ENCODE measurements at places on chromosomes 13 and 19.
A peak's percentile ranks its signal among the peaks of the same experiment; 100 is the strongest.

DNA sequence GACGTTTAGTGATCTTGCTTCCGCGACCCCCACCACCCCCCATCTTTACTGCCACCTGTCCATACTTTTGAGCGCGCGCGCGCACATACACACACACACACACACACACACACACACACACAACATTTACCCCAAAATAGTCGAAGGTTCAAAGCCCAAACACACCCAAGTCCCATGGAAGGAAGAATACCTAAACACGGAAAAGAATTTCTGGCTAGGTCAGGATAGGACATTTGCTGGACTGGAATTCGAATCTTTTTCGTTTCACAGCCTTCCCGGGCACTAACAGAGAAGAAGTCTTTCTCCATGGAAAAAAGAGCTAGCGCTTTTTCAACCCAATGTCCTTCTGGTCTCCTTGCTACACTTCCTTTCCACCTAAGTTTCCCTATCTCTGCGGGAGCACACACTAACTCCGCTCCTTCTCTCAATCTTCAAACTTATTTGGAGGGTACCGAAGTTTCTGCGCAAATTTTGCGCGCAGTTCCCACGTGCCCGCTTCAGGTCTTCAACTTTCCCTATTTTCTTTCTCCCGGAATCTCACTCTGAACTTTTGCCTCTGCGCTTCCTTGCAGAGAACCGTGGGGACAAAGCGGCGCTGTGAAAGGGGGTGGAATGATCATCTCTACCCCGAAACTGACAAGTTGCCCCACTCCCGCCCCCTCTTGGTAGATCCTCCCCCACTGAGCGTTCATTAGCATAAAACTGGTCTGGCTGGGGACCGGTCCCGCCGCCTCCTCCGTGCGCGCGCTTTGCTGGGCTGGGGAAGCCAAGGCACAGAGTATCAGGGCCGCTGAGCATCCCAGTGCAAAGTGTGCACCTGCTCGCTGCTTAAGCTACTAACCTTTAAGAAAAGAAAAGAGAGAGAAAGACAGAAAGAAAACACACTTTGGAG lies 2.7 kb downstream of the DACH1 start:
- no peak overlapping the region for H3K27ac ChIP-seq
- no peak for DNase-seq
- no peaks in the 10 kb centered on the region for H3K4me1 ChIP-seq
- no peak overlapping the region for H3K4me3 ChIP-seq
- H3K27me3 ChIP-seq = peaks cover 13% of the 10 kb centered on the region

GRCh38 chr19:44777715-44778347 lies at the start of gene CBLC:
CBLC (plus strand) TSS chr19:44777890; CDS start chr19:44777932, 42 bp downstream.
- H3K27ac ChIP-seq = no peak within 1 kb of the TSS
- no peaks in the 10 kb centered on the region for H3K36me3 ChIP-seq
- H3K4me1 ChIP-seq = no peaks in the 10 kb centered on the region
- no peaks in the 10 kb centered on the region for H3K27me3 ChIP-seq
- H3K4me3 ChIP-seq = no peak within 1 kb of the TSS

GRCh38 chr19:48613024-48613851 lies 1.6 kb downstream of the FAM83E start:
- H3K36me3 ChIP-seq = peaks cover 35% of the 10 kb centered on the region
- no peak for DNase-seq
- H3K27me3 ChIP-seq = no peaks in the 10 kb centered on the region
- H3K4me1 ChIP-seq = peaks cover 25% of the 10 kb centered on the region

DNA sequence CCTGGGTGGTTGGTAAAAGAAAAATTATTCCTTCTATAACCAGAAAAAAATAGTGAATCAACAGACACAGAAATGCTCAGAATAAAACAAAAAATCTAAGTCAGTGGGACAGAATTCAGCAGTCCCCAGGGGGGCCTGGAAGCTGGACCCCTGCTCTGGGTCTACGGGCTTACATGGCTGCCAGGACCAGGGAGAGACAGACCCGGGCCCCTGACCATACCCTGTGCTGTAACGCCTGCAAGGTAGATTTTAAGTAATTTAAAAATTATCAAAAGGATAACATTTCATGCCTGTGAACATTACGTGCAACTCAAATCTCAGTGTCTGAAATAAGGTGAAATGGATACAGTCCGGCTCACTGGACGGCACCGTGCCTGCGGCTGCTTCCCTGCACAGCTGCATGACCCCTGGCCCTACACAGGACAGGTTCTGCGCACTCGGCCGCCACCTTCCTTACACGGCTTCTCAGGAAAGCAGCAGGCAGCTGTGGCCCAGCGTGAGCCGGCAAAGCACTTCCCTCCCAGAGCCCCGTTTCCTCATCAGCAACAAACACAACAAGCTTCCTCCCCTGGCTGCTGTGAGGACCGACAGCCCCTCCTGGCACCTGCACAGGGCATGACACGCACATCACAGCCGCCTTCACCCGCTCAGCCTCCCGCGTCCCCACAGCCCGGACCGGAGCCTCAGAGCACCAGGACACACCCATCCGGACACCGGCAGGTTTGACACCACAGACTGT lies 22.2 kb downstream of the RASA3 start:
- peak overlapping the region; percentile 52 for H3K27ac ChIP-seq
- H3K27me3 ChIP-seq = no peaks in the 10 kb centered on the region
- H3K4me1 ChIP-seq = peaks cover 96% of the 10 kb centered on the region
- DNase-seq = peak; percentile 88

GRCh38 chr13:41670873-41671443 lies 213.6 kb downstream of the RGCC start:
- H3K27ac ChIP-seq = no peak overlapping the region
- no peaks in the 10 kb centered on the region for H3K36me3 ChIP-seq
- no peak overlapping the region for H3K4me3 ChIP-seq
- no peaks in the 10 kb centered on the region for H3K27me3 ChIP-seq

DNA sequence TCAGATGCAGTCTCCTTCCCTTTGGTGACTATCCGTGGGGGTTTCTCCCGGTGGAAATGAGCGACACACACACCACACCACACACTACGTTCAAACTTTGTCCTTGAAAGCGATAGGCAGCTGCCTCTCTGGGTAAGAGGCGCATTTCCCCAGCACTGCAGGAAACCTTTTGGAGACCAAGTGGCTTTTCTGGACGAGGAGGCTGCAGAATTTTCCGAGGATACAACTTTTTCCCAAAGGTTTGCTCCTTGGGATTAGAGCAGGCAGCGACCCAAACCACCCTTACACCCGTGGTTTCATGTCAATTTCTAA lies 38.2 kb upstream of the FLT1 start:
- peaks cover 13% of the 10 kb centered on the region for H3K4me1 ChIP-seq
- DNase-seq = no peak

DNA sequence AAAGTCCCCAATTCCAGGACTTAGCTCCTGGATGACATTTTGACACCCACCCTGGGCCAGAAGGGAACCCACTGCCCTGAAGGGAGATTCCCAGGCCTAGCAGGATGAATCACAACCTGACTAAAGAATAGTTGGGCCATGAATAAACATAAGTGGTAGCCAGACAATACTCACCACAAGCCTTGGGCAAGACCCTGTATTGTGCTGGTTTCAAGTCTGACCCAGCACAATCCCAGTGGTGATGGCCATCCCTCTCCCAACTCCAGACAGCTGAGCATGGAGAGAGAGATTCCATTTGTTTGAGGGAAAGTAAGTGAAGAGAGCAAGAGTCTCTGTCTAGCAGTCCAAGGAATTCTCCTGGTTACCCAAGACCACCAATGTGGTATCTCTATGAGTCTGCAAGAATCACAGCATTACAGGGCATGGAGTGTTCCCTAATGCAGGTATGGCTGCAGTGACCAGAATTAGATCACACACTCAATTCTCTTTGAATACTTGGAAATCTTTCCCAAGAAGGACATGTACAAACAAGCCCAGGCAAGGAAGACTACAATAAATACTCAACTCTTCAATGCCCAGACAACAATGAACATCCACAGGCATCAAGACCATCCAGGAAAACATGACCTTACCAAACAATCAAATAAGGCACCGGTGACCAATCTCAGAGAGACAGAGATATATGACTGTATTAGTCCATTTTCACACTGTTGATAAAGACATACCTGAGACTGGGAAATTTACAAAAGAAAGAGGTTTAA lies 158.0 kb downstream of the VWA8 start:
- DNase-seq = no peak
- no peaks in the 10 kb centered on the region for H3K4me1 ChIP-seq
- peaks cover 8% of the 10 kb centered on the region for H3K36me3 ChIP-seq
- H3K4me3 ChIP-seq = no peak overlapping the region
- no peaks in the 10 kb centered on the region for H3K27me3 ChIP-seq
- no peak overlapping the region for H3K27ac ChIP-seq

DNA sequence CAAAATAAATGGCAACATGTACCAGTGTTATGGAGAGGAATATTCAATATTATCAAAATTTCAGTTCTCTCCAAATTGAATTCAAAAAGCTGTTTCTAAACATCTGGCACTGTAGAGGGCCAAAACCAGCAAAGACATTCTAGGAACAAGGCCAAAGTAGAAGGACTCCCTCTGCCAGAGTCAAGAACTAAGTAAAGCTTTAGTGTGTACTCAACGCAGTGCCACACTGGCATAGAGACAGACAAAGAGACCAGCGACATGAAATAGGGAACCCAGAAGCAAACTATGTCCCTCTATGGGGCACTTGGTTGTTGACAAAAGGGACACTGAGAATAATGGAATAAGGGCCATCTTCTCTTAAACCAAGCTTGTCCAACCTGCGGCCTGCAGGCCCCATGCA lies 15.6 kb downstream of the SCGB2B2 start:
- H3K4me1 ChIP-seq = peaks cover 12% of the 10 kb centered on the region
- no peak overlapping the region for H3K27ac ChIP-seq
- no peak for DNase-seq
- no peak overlapping the region for H3K4me3 ChIP-seq
- no peaks in the 10 kb centered on the region for H3K27me3 ChIP-seq
- no peaks in the 10 kb centered on the region for H3K36me3 ChIP-seq

- H3K27ac ChIP-seq = peak overlapping the region; percentile 88
- H3K4me1 ChIP-seq = peaks cover 85% of the 10 kb centered on the region
- no peaks in the 10 kb centered on the region for H3K27me3 ChIP-seq
Observed at GRCh38 chr19:35000647-35001501, 751 bp downstream of the GRAMD1A start.

- no peak for DNase-seq
- H3K4me3 ChIP-seq = no peak overlapping the region
- H3K4me1 ChIP-seq = peaks cover 52% of the 10 kb centered on the region
- H3K27ac ChIP-seq = no peak overlapping the region
- peaks cover 23% of the 10 kb centered on the region for H3K27me3 ChIP-seq
Observed at GRCh38 chr19:48395499-48395898, 2.0 kb downstream of the GRIN2D start.

DNA sequence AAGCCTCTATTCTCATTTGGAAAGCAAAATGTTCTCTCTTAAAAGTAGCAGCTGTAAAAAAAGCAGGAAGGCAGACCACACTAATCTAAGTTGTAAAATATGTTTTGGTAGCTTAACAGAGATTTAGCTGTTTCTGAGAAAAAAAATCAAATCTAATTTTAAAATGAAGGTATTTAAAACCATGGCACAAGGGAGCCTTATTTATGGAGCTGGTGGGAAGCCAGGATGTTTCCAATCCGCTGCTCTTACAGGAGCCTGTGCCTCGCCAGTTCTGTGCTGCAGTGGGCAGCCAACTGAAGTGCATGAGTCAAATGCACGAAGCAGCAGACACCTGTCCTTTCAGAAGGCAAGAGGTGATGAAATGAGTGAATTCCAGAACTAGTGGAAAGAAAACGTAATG lies 28.2 kb downstream of the GPC6 start:
- no peaks in the 10 kb centered on the region for H3K27me3 ChIP-seq
- H3K36me3 ChIP-seq = no peaks in the 10 kb centered on the region
- H3K4me1 ChIP-seq = no peaks in the 10 kb centered on the region
- H3K27ac ChIP-seq = no peak overlapping the region
- no peak for DNase-seq
- H3K4me3 ChIP-seq = no peak overlapping the region

GRCh38 chr19:22595918-22596341 lies 38.2 kb upstream of the ZNF492 start:
- H3K4me3 ChIP-seq = no peak overlapping the region
- no peaks in the 10 kb centered on the region for H3K27me3 ChIP-seq
- H3K27ac ChIP-seq = no peak overlapping the region
- H3K36me3 ChIP-seq = no peaks in the 10 kb centered on the region

- DNase-seq = peak; percentile 27
- H3K36me3 ChIP-seq = no peaks in the 10 kb centered on the region
- H3K4me1 ChIP-seq = peaks cover 25% of the 10 kb centered on the region
- H3K4me3 ChIP-seq = peak overlapping the region; percentile 73
- no peaks in the 10 kb centered on the region for H3K27me3 ChIP-seq
- peak overlapping the region; percentile 76 for H3K27ac ChIP-seq
Observed at GRCh38 chr19:2477732-2478191, 1.8 kb downstream of the GADD45B start.
